ENCODE measurements at places on chromosomes 12 and 14.
A peak's percentile ranks its signal among the peaks of the same experiment; 100 is the strongest.

- DNase-seq = peak; percentile 75
Observed at GRCh38 chr12:42482041-42482747, 107.4 kb downstream of the PRICKLE1 start.

DNA sequence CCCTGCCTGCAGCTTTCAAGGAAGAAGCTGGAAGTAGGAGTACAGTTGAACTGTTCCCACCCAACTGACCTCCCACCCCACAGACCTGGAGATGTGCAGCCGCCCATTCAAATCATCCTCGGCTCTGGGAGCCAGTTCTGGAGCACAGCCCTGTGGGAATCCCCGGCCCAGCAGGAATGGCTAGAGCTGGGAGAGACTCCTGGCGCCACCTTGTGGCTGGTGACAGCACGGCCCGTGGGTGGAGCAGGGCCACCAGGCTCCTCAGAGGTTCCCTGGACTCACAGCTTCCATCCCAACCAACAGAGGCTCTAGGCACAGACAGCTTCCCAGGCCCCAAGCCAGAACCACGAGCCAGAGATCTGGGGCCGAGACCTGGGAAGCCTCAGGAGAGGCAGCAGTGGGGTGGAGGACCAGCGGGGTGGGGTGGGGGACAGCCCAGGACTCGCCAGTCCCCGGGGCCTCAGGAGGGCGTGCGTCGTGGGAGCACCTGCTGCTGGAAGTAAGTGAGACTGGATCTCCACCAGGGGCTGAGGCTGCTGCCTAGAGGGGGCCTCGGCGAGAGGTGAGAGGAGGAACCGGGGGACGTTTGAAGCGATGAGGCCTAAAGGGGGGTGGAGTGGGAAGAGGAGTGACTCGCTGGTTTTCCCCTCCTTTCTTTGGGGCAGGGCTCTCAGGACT, 43.4 kb downstream of the RNF34 start:
- peak; percentile 81 for DNase-seq

- no peak for DNase-seq
Observed at GRCh38 chr14:102538602-102539543, 29.3 kb upstream of the ANKRD9 start.

- DNase-seq = no peak
Observed at GRCh38 chr14:89276424-89276975, 140.5 kb downstream of the FOXN3 start.

DNA sequence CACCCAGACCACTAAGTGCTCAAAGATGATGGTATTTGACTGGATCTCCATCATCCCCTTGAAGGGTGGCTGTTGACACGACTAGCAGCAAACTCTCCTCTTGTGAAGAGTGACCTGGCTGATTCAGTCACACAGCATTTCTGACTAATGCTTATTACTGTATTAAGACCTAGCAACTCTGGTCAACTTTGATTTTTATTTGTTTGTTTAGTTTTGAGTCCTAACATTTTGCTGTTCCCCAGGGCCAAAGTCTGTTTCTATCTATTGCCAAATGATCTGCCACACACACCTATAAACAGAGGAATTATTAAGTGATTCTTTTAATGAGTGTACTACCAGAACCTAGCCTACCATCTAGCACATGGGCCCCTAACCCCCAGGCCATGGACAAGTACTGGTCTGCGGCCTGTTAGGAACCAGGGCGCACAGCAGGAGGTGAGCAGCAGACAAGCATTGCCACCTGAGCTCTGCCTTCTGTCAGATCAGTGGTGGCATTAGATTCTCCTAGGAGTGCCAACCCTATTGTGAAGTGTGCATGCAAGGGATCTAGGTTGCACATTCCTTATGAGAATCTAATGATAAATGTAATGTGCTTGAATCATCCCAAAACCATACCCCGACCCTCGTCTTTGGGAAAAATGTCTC, 120.0 kb downstream of the RPS6KA5 start:
- DNase-seq = no peak
